ENCODE measurements at places on chromosomes 11 and 22. TPM values are rescaled to one million over a fixed set of nuclear protein-coding genes. Genes with fewer than 3 reads are reported as not detected.
A peak's percentile ranks its signal among the peaks of the same experiment; 100 is the strongest.

- no peak for DNase-seq
Observed at GRCh38 chr11:63020671-63021291, 5.1 kb upstream of the SLC22A8 start.

Gene CPT1B
- total RNA-seq: 0.77 TPM

- DNase-seq: peak; percentile 98
Observed at GRCh38 chr22:28029201-28029948, 110.3 kb upstream of the PITPNB start.

DNA sequence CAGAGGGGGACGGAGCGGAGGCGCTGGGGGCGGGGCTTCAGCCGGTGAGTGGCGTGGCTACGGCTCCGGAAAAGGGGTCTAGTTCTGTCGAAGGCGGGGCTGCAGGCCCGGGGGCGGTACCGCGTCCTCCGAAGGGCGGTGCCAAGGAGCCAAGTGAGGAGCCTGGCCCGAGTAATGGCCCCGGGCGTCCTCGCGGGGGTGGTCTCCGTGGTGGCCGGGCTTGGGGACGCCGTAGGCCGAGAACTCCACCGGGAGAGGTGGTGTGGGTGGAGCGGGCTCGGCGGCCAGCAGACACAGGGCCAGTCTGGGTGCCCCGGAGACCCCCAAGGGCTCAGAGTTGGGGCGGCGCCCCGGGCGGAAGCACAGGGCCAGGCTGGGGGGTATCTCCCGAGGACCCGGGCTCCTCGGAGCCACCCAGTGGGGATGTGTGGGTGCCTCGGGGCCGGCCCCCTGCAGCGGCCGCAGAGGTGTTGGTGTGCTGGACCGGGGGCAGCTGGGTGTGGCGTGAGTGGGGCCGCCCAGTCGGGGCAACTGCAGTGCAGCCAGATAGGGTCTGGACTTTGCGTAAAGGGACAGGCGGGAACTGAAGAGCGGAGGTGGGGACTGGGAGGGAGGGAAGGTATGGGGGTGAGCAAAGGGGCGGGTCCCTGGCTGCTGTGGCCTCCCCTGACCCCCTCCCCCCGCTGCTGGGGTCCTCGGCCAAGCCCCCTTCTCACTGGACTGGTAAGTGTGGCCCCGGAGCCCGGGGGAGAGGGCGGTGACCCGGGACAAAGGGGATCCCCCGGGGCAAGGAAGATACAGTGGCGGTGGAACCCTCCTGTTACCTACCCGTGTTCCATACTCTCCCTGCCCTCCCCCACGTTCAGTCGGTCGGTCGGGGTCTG lies 838 bp downstream of the FKBP2 start:
- no peak for DNase-seq

- DNase-seq: no peak
Observed at GRCh38 chr22:44338177-44338810, 25.5 kb upstream of the SHISAL1 start.

Gene TRIM6
- total RNA-seq: 3.9 TPM

GRCh38 chr11:71476926-71477640 lies 24.1 kb downstream of the NADSYN1 start:
- no peak for DNase-seq
